ENCODE measurements at places on chromosomes 13 and 19.

DNA sequence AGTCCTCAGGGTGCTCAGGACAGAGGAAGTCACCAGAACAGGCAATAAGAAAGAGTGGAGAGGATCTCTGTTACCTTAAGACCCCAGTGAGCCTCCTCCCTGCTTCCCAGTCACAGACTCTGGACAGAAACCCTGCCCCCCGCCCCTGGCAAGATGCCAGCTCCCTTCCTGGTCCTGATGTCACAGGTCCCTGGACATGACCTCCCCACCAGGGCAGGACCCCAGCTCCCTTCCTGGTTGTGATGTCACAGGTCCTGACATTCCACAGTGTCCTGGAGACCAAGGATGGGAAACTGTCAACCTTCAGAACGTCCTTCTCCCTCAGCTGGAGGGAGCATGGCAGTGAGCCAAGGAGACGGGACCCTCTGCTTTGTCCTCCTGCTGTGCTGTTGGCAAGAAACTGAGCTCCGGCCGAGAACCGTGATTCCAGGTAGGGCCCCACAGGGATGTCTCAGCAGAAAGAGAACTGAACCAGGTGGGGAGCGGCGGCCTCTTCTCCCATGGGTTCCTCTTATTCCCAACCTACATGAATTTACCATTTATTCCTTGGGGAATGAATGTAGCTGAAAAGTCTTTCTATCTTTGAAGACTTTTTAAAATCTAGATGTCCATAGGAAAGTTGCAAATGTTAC lies at the start of gene SPACA7:
SPACA7 (plus strand) TSS at position 306 of the 632 bp plus-strand sequence; CDS start at position 337, 31 bp downstream.
- DNase-seq = no peak

- no peak for DNase-seq
These were observed 147.1 kb upstream of the IRS2 start for GRCh38 chr13:109933476-109933875.

- no peak for DNase-seq
These were observed 57.3 kb downstream of the CDADC1 start for GRCh38 chr13:49304763-49305700.

DNA sequence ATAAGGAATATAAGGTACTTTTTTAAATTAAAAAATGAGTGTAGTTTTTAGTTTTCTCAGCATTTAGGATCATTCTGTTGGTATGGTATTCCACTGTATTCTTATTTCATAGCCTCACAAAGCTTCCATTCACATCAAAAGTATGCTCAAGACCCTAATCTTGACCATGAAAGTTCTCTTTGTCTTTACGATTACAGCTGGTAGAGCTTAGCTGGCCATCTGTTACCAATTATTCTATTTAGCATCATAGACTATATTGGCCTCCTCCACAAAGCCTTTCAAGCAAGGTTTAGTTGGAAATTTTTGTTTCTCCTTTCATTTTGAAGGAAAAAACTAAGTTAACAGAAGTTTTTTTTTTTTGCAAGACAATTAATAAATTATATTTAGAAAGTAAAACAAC lies 245.1 kb downstream of the KCTD12 start:
- no peak for DNase-seq

DNA sequence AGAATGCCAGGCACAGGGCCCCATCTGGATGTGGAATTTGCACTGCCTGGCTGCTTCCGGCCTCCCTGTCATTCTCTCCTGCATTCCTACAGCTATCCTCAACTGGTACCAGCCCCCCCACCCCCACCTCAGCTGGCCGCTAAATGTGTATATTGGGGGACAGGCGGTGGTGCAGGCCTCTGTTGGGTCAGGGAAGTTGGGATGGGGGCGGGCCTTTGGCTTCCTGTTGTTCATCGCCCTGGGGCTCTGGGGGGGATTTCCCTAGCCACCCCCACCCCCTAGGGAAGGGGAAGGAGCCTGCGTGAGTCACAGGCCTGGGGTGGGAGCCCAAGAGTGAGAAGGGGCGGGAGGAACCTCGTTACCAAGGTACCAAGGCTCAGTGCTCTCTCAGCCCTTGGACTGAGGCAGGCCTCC lies 10.6 kb downstream of the POU2F2 start:
- DNase-seq = no peak

DNA sequence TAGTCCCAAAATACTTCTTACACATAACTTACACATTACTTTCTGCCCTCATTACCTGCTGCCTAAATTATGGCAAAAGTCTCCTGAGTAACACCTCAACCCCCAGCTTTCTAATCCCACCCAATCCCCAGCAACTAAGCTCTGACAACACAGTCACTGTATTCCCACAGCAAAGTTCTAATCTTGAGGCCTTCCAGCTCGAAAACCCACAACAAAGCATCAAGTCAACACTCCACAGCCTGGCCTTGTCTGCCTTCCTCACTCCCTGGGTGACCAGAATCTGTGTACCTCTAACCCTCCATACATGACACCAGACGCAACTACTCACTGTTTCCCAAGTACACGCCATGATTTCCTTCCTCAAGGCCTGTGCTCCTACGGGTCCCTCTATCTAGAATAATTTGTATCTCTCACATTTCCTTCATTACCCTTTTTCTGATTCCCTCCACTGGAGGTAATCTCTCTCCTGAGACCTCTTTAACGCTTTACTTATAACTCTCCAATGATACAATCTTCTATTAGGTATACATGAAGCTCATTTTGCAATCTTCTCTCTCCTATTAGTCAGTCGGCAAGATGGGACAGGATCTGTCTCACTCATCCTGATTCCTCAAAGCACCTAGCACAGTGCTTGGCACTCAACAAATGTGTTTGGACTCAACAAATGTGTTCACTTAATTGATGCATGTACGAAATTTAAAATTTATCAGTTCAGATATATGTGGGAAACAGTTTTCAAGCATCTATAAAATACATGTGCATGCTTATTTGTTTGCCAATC lies 87.6 kb upstream of the DOCK9 start:
- no peak for DNase-seq

DNA sequence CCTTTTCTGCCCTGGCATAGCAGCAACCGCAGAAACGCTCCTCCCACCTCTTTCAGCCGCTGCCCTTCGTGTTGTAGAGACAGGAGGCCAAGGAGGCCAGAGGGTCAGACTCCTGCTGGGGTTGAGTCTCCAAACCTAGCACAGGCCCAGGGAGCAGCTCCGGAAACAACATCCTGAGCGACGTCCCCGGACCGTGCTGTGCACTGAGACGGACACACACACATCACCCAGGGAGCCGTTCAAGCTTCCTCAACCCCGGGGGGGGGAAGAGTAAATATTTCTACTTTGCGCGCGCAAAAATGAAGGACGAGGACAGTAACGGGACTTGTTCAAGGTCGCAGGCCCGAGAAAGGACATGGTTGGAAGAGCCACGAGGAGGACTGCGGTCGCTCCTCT lies 657 bp downstream of the ZNF550 start:
- no peak for DNase-seq

- DNase-seq = no peak
These were observed 16.3 kb downstream of the KBTBD7 start for GRCh38 chr13:41178040-41178439.

- no peak for DNase-seq
These were observed 1.3 kb upstream of the SYCN start for GRCh38 chr19:39205449-39205764.

GRCh38 chr19:12705169-12705568 lies 8.7 kb upstream of the FBXW9 start:
- DNase-seq = no peak

GRCh38 chr13:42320375-42320787 lies 48.4 kb downstream of the AKAP11 start:
- DNase-seq = no peak

DNA sequence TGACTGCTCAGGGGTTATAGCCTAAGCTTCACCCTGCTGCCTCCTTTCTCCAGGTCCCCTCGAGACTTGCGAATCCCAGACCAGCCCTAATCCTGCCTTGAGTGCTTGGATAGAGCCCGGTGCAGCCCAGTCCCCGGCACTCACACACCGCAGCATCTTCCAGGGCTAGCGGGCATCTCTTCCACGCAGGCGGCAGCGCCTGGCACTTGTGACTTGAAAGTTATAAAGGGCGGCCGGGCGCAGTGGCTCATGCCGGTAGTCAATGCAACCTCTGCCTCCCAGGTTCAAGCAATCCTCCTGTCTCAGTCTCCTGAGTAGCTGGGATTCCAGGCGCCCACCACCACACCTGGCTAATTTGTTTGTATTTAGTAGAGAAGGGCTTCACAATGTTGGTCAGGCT lies 1.9 kb downstream of the WDR18 start:
- no peak for DNase-seq

DNA sequence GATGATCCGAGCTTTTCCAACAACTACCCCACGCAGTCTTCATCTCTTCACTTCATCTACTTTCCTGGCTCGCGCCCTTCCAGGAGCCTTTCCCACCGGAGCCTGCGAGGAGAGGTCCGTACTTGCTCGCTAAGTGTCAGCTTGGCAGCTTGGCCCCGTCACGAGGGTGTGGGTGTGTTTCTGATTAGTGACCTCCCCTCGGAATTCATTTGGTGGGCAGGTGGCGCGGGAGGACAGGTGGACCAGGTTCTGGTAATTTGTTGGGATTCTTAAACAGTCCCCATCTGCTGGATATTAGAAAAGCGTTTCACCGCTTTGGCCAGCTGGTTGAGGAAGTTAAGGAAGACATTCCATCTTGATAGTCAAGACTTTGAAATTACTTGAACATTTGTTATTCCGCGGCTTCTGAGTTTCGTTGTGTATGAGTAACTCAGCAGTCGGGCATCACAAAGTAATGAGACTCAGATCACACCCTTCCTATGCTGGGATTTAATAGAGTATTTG lies 515 bp downstream of the UFM1 start:
- DNase-seq = no peak

DNA sequence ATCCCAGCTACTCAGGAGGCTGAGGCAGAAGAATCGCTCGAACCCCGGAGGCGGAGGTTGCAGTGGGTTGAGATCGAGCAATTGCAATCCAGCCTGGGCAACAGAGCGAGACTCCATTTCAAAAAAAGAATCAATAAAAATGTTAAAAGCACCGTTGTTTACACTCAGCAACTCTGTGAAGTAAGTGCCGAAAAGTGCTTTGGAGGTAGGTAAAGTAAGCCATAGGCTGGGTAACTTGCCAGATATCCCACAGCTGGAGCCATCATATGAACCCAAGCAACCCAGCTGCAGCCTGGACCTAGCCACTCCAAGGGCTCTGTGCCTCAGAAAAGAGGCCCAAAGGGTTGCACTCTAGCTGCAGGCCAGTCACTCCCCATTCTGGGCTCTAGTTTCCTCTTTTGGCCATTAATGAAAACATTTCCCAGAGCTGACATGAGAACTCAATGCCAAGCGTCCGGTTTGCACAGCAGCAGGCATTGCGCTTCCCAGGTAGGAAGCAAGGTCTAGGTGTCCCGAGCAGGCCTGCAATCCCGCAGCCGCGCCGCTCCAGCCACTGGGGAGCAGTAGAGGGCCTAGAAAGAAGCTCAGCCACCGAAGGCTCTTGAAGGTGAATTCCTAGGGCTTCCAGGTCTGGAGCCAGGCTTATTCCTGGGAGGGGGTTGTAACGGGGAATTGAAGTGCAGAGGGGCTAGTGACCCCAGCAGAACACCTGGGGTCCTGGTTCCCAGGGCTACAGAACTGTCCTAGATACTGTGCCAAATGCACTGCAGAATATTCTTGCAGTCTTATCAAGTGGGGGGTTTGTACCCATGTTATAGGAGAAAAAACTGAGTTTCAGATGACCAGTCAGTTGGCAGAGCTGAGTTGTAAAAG lies 4.1 kb upstream of the CD79A start:
- no peak for DNase-seq

GRCh38 chr19:51546650-51547396 lies 15.4 kb upstream of the SIGLEC6 start:
- DNase-seq = no peak

DNA sequence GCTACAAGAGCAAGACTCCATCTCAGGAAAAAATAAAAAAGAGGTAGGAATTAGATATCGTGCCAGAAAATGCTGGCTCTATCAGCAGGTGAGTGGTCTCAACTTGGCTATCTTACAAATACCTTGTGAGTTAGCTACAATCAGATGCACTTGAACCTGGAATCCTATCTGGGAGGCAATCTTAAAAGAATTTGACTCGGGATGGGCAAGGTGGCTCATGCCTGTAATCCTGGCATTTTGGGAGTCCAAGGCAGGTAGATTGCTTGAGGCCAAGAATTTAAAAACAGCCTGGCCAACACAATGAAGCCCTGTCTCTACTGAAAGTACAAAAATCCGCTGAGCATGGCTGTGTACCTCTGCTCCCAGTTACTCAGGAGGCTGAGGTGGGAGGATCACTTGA lies 29.4 kb downstream of the NLRP2 start:
- DNase-seq = no peak

- DNase-seq = no peak
These were observed 12.3 kb downstream of the ELSPBP1 start for GRCh38 chr19:48006762-48007161.

- no peak for DNase-seq
These were observed 25.6 kb downstream of the TMEM255B start for GRCh38 chr13:113784645-113785024.

DNA sequence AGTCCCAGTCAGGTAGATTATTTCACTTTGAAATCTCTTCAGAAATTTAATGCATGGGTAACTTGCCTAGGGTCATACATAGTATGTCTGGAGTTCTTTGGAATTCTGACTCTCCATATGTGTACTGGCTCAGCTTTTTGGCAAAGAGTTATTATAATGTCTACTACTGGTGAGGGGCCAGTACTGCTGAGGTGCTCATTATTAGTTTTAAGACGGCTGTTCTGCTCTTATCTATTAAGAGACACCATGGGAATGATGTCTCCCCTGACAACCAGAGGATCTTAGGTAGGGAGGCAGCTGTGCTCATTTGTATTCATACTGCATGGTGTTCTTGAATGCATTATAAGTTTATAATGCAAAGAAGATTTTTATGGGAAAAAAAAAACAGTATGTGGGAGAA lies 184.1 kb downstream of the RGCC start:
- DNase-seq = no peak

DNA sequence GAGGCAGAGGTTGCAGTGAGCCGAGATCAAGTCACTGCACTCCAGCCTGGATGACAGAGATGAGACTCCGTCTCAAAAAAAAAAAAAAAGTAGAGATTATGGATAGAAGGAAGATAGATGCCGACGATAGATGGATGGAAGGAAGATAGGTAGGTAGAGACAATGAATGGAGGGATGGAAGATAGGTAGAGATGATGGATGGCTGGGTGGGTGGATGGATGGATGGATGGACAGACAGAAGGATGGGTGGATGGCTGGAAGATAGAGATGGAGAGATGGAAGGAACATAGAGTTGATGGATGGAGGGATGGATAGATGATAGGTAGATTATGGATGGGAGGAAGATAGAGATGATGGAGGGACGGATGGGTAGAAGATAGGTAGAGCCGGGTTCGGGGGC lies 18.5 kb upstream of the USE1 start:
- no peak for DNase-seq

All from NCI-H1436 treated with DMSO at 0.1 percent for 48 hours (cell line).